ENCODE measurements at places on chromosomes 5 and 9.

DNA sequence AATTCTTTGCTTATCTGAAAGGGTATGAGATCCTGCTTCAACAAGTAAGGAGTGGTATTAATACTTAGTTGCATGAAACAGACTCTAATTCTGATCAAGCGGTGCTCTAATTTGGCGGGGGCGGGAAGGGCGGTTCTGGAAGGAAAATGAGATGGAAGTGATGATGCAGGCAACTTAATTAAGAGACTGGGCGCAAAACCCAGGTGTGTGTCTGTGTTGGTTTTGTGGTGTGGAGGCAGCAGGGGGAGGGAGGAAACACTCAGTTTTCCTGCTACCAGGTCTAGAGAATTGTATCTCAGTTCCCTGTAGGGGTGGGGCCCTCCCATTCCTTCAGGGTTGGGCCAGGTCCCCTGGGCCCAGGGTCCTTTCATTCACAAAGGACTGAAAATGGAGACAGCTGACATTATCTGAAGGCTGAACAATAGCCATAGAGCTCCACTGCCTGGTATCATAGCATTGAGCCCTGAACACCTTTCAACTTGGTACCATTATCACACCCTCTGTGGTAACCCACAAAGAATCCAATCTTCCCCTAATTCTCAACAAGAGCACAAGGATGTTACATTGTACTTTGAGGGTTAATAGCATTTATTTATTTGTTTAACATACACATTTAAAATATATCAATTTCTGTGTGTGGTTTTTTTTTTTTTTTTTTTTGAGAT lies 17.2 kb upstream of the C5orf47 start:
- DNase-seq = no peak

GRCh38 chr9:114925039-114925438 lies 5.4 kb downstream of the TNFSF8 start:
- DNase-seq = no peak

DNA sequence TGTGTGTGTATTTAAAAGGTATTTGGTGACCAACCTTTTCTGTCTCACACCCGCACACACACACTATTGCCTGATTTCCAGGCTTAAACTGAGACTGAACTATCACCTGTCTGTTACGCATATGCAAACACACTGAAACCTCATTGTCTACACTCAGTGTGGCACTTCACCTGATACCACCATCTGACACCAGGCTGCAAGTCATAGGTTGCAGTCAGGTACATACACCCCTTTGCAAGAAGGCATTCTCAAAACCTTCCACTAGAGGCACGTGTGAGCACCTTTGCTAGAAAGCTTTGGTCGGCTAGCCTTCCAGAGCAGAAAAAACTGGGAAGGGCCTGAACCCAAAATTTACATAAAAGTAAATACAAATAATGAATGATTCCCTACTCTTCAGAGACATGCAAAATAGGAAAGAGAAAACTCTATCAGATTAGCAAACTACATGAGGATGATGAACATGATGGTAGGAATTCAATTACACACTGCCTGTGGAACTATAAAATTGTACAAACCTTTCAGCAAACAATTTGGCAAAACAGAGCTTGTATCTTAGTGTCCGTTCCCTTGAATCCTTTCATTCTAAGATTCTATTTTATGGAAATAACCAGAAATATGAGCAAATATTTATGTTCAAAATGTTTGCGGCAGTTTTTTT lies 5.9 kb upstream of the FOXD1 start:
- peak; percentile 56 for DNase-seq

DNA sequence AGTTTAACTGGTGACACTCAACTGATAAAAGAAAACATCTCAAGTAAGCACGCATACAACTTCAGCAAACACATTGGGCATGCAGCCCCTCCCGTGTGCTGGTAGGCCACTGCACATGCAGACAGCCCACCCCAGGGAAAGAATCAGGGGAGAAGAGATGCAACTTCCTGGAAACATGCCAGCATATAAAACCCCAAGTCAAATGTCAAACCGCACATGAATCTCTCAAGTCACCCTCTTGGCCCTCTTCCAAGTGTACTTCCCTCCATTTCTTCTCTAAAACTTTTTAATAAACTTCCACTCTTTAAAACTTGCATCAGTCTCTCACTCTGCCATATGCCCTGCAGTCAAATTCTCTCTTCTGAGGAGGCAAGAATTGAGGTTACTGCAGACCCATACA lies 732.7 kb downstream of the SEMA5A start:
- DNase-seq = no peak

GRCh38 chr5:54742417-54742891 lies 224.9 kb downstream of the SNX18 start:
- no peak for DNase-seq

GRCh38 chr9:131891598-131891997 lies 151.7 kb upstream of the RAPGEF1 start:
- DNase-seq = no peak
